ENCODE measurements at places on chromosomes 7 and 10.

- DNase-seq, result no peak
Measured at GRCh38 chr10:127353544-127353943, 157.2 kb upstream of the INSYN2A start.

GRCh38 chr10:129329385-129330055 lies 137.5 kb upstream of the MGMT start:
- DNase-seq, result no peak

DNA sequence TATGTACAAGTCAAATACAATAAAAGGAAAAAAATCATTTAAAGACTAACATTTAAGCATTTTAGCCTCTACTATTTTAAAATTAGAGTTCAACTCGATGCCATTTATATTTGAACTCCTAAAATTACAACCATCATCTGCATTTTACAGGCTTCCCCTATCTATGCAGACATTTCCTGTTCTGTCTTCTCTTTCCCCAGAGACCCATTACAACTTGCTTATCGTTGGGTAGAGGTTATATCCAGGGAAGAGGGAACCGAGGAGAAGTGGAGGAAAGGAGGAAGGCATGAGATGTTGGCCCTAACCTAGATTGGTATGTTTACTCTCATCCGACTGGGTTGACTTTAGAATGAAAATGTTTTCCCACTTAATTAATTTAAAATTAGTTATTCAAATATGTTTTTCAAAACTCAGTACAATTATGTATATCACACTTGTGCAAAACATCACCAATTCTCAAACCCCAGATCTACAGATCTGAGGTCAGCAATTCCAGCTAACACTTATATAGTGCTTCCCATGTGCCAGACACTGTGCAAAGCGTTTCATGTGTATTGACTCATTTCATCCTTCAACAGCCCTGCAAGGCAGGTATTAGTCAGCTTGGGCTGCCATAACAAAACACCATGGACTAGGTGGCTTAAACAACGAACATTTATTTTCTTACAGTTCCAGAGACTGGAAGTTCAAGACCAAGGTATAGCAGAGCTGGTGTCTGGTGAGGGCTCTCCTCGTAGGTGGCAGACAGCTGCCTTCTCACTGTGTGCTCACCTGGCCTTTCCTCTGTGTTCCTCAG lies 27.3 kb upstream of the HERPUD2 start:
- no peak for DNase-seq

GRCh38 chr7:7426676-7427075 lies 109.0 kb downstream of the COL28A1 start:
- no peak for DNase-seq

DNA sequence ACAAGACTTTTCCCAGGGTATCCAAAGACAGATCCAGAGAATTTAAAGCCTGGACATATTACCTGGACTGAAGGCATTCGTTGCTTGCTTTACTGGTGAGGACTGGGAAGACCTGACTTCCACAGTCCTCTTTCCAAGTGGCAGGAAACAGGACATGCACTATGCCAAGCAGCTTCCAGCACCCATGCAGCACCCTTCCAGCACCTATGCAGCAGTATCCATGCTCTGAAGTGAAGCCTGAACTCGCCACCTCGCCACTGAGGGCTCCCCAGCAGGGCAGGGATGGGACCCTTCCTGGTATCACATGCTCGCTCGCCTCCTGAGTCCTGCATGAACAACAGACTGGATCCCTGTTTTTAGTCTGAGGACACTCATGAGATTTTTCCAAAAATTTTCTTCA lies 189.9 kb upstream of the KLF14 start:
- no peak for DNase-seq

GRCh38 chr10:22643116-22643515 lies 71.3 kb downstream of the PIP4K2A start:
- no peak for DNase-seq

- no peak for DNase-seq
Measured at GRCh38 chr7:122543891-122544290, 155.0 kb downstream of the RNF133 start.

DNA sequence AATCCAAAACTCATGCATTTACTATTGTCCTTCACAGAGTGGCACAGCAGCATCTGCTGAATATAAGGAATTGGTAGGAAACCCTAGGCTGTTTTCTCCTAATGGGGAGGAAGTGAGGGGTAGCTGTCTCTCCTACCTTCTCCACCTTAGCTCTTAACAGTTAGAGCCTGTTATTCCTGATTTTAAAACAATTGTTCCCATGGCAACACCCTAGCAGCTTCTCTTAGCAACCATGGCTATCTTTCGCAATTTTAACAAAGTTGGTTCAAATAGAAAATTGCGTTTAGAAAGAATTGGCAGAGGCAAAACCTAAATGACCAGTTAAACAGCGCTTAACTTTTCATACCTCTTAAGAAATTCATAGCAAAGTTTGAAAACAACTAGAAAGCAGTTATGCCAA lies 603.4 kb upstream of the AUTS2 start:
- no peak for DNase-seq

- no peak for DNase-seq
Measured at GRCh38 chr7:33893377-33893776, 12.0 kb upstream of the BMPER start.

DNA sequence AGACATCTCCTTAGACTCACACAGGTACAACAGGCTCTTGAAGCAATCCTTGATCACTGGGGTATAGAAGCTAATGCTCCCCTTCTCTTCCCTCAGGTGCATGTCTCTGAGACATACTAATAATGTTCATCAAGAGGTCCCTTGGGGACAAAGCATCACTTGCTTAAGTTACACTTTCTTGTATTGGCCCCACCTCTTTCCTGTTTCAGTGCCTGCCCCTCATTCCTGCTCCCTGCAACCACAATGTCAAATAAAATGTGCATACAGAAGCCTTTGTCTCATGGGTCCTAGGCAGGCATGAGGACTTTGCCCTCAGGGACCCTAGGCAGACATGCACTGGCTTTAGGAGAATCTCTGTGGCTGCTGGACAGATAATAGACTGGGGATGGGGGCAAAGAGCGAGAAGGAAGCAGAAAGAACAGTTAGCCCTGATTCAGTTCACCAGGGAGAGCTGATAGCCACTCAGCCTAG lies 175.0 kb upstream of the NPY start:
- DNase-seq, result no peak

DNA sequence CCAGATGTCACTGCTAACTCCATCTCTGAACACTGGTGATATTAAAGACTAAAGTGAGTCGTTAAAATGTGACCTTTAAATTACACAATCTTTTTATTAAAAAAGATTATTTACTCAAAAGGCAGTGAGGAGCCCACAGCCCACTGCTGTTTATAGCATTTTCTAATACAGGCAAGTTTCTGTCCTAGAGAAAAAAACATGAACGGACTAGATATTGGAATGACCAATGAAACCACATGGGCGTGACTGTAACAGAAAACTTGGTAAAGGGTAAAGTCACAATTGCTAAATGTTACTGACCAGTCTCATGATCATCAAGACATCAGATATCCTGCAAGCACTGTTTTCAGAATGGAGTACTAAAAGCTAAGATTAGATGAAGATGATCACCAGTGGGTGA lies 78.7 kb downstream of the FEZF1 start:
- no peak for DNase-seq

DNA sequence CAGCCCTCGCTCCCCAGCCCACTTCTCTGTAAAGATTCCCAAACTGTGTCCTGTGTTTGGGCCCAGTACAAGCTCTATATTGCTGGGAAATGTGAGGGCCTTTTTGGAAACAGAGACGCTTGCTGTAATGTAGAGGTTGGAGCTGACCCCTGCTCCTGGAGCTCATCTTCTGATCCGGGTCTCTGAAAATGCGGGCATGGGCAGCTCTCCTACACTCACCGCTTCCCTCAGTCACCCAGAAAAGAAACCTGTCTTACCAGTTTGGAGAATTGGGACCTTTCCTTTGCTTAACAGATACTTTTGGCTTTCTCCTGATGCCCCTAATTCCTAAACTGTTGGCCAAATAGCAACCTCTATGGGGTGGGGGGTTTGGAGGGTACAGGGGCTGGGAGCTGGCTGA lies 18.2 kb downstream of the BAG3 start:
- no peak for DNase-seq

DNA sequence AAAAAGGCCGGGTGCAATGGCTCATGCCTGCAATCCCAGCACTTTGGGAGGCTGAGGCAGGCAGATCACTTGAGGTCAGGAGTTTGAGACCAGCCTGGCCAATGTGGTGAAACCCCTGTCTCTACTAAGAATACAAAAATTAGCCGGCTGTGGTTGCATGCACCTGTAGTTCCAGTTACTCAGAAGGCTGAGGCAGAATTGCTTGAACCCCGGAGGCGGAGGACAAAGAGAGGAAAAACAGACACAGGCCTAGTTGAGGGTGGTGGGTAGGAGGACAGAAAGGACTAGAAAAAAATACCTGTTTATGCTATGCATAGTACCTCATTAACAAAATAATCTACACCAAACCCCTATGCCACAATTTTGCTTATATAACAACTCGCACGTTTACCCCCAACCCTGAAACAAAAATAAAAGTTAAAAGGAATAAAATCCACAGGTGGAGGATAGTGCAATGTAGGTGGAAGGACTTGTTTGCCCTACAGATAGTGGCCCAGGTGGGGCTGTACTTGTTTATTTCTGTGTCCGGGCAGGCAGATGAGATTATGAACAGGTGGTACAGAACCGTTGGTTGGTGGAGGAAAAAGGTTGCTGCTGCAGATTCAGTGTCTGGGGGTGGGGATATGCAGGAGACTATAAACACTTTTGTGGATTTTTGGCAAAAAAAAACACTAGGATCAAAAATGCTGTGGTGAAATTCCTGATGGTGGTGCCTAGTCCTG lies 5.1 kb downstream of the ZNF680 start:
- DNase-seq, result no peak

DNA sequence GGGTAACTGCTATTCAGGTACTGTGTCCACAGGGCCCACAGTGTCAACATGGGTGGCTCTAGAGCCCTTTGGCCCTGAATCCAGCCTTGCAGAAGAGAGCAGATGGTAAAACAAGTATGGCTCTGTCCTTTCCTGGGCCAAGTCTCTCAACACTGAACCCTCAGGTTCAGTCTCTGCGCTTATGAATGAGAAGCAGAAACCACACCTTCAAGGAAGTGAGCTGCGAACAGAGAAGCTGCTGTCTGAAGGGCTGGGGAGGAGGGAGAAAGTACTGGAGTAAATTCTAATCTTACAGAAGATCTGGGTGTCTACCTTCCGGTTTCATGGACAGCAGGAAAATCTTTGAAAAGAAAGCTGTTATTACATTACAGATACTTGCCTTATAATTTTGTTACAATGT lies 4.1 kb downstream of the TBRG4 start:
- no peak for DNase-seq

DNA sequence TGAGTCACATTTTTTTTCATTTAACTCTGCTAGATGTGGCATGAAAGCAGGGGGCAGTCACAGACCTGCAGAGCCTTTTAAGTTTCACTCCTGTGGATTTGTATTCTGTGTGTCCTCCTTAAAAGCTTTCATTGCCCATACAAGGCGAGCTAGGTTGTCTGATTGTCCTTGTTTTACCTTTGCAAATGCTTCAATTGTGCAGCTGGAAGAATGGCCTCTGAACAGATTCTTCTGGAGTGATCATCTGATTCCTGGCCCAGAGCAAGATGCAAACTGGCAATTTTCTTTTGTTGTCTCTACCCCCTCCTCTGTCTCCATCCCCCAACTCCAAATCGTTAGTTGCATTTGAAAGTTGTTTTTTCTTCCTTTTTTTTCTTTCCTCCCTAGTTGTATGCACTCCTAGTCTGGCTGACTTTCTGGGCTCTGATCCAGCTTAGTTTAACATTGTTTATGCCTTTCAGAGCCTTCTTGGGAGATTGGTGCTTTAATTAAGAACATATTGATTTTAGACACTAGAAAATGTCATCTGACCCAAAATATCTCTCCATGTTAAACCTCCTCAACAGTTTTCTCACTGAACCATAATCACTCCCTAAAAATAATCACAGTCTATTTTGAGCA lies 150.2 kb downstream of the REEP3 start:
- DNase-seq, result no peak

- no peak for DNase-seq
Measured at GRCh38 chr10:130954326-130954905, 357.1 kb downstream of the TCERG1L start.

GRCh38 chr10:46534828-46535524 lies 21.5 kb downstream of the GPRIN2 start:
- DNase-seq, result no peak

DNA sequence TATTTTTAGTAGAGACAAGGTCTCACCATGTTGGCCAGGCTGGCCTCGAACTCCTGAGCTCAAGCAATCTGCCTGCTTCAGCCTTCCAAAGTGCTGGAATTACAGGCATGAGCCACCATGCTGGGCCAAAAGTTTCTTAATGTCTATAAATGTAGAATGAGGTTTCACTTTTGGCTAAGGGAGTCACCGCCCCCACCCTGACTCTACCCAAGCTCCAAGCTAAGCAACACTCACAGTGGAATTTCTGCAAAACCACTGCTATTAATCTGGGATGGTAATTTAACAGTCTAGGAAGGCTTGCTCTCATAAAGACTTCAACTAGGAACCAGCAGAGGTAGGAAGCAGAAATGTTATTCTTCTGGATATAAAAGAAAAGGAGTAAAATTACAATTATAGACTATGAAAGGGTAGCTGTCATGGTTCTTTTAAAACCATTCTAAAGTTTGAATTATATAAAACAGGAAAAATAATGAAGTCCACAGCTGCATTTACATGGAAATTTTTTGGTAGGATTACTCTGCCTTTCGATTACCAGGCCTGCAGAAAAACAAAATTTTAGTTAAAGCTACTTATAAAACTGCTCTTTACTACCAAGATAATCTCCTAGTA lies 211.6 kb downstream of the SFMBT2 start:
- DNase-seq, result no peak

DNA sequence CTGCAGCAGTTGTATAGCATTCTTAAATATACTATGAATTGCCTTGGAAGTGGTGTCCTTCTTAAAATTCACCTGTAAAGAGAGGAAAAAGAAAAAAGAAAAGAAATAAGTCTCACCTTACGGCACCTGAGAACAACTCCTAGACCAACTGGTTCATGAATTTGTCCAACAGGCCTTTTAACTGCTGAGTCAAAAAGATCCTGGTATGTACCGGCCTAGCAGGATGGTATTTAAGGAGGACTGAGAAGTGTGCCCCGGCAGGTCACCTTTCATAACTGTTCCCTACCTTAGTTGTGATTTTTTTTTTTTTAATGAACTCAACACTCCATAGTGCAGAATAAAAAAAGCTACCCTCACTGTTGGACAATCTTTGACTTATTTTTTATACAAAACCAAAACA lies 25.8 kb downstream of the STN1 start:
- no peak for DNase-seq

DNA sequence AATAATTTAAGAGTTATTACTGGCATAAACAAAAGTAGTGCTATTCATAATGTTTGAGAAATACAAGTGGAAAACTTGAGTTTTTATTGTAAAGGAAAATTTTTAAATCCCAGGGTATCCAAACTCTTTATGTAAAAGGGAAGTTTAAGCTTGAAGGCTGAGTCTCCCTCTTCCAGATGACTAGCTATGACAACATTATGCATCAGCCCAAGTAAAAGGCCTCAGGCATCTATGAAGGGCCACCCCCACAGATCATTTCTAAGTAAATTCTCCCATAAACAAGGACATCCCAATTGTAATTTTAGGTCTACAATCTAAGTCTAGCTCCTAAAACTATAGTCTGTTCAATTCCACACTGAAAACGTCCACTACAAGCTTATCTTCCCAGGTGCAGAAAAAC lies 166.2 kb upstream of the STEAP1 start:
- no peak for DNase-seq

Measured in NCI-H187 (cell line).